ENCODE measurements at places on chromosomes 7 and 10.

DNA sequence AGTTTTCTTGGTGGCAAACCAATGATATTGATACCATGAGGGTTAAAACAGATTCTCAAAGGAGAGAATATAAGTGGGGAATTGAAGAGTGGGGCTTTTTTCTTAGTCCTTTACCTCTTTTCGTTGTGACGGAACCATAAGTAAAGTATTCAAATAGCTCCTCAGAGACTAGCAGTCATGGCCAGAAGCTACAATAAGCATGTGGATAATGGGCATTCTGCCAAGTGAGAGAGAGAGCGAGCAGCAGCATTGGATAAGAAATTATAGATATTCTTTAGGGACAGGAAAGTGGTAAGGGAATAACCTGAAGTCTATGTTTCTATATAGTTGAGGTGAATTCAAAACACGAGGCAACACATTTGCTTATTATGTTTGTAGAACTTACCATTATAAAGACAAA is 235.1 kb downstream of the SEMA3E start:
- DNase-seq: peak; percentile 7

DNA sequence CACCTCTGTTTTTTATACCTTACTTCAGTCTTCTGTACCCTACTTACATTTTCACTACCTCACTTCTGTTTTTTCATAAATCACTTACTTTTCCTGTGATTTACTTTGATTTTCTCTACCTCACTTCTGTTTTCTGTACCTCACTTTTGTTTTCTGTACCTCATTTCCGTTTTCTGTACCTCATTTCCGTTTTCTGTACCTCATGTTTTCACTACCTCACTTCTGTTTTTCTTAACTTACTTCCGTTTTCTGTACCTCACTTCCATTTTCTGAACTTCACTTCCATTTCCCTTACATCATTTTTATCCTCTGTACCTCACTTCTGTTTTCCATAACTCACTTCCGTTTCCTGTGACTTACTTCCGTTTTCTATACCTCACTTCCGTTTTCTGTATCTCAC is 492.0 kb upstream of the AKR1E2 start:
- no peak for DNase-seq

DNA sequence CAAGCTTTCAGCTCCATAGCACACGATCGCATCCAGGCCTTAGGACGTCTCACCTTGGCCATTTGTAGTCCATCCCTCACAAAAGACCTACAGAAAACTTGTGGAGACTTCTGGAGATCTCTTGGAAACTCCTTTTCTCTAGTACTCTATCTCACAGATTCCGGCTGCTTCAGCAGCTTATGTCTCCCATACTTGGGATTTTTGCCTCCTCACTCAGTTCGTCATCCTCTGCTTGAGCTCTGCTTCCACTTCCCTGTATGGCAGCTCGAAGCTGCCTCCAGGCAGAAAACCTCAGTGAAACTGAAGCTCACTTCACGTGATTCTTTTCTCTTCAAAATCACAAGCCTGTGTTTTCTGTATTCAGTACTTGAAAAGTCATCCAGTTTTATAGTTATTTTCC is 178.7 kb upstream of the GDF10 start:
- DNase-seq: no peak

- no peak for DNase-seq
Observed at GRCh38 chr10:12237265-12238220, 41.6 kb downstream of the CDC123 start.

DNA sequence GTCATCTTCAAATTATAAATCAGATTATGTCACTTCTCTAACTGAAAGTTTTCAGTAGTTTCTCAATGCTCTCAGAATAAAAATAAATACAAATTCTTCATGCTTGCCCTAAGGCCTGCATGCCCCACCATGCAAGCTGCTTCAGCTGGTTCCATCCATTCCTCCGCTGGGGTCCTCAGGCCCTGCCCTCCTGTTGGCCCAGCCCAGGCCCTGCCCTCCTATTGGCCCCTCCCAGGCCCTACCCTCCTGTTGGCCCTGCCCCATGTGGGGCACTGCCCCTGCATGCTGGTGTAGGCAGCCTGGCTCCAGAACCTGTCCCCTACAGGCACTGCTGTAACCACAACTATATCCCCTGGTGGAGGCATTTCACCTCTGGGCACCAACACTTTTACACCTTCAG is 109.3 kb upstream of the TCERG1L start:
- DNase-seq: no peak

DNA sequence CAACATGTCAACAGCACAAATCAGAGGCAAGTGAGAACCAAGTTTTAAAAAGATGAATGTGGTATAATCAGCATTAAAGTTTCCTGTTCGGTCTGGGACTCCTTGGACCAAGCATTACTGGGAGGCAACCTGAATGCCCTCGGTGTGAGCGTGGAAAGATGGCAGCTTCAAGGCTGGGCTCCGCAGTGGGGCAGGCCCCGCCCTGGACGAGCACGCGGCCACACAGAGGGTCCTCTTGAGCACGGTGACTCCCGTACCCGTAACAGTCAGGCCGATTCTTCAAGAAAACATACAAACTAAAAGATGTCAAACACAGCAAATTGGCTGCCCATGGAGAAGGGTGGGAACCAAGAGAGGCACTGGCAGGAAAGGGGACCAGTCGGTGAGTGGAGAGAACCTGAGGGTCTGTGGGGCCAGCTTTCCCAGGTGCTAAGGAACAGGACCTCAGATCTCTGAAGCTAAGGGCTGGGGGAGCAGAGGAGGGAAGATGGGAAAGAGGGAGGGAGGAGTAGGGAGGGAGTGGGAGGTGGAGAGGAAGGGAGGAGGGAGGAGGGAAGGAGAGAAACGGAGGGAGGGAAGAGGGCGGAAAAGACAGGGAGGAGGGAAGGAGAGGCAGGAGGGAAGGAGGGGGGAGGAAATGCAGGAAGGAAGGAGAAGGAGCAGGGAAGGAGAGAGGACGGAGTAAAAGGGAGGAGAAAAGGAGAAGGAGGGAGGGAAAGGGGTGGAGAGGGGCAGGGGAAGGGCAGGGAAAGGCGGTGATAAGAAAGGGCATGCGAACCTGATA is 71.2 kb upstream of the FAM20C start:
- DNase-seq: no peak

DNA sequence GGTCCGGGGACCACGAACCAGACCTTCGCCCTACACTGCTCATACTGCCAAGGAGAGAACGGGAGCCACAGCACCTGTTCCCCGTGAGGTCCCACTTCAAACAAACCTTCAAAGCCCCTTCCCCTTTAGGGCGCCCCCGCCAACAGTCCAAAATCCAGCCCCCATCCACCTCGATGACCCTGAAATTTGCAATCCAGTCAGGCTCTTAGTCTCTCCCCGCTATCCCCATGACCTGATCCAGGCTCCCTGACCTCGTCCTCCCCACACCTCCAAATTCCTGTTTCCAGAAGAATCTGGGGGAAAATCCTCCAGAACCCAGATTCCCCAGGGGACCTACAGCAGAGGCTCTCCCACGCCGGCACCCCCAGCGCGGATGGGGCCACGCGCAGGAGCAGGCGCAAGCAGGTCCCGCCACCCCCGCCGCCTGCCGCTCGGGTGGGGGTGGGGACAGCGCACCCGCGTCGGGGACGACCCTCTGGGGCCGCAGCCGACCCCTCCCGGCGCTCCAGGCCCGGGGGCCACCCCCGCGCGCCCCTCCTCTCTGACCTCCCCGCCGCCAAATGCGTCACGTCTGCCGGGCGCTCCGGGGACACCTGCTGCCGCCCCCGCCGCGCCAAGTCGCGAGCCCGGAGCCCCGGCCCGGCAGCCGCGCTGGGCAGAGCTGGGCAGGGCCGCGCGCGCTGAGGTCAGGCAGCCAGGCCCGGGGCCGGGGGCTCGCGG is 753 bp downstream of the CAMK2B start:
- no peak for DNase-seq

GRCh38 chr10:1605999-1606940 is 131.1 kb downstream of the ADARB2 start:
- no peak for DNase-seq

DNA sequence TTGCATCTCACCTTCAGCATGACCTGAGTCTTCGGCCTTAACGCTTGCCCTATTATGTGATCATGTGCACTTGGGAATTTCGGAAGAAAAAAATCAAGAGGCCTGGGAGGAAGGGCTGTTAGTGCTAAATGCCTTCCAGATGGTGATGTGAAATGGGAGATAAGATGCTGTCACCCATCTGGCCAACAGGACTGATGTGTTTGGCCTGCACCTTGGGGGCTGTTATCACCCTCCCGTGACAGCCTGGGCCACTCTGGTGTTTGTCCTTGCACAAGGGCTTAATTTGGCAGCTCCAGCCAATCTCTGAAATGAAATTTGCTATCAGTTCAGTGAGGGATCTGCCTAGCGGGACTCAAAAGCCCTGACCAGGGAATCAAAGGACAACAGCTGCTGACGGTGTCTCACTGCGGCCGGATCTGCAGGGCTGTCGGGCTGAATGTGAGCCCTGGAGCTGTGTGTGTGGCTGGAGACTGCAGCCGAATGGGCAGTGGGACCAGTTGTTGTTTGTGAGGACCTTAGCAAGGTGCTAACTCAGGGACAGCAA is 131.4 kb upstream of the BTBD16 start:
- no peak for DNase-seq

- DNase-seq: no peak
Observed at GRCh38 chr10:64097391-64098122, 576.4 kb downstream of the REEP3 start.

DNA sequence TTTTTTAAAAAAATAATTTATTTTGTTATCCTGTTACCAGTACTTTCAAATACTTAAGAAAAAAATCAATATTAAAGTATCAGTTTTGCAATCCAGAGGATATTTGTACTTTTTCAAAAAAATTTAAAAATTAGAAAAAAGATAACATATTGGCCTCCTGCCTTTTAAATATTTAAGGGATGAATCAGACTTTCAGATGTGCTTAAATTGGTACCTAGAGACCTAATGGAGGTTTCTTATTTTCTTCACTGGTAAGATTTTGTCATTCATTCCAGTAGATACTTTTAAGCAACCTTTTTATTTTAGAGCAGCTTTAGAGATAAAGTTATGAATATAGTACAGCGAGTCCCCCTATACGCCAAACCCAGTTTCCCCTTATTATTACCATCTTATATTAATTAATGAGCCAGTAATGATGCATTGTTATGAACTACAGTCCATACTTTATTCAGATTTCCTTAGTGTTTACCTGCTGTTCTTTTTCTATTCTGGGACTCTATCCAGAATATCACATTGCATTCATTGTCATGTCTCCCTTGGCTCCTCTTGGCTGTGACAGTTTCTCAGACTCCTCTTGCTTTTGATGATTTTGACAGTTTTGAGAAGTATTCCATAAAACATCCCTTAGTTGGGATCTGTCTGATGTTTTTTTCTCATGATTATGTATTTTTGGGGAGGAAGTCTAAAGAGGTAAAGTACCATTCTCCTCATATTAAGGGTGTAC is 34.2 kb downstream of the BICC1 start:
- DNase-seq: no peak
